HCEC 1CT (cell line): ENCODE measurements at places on chromosomes 7 and 10.
A peak's percentile ranks its signal among the peaks of the same experiment; 100 is the strongest.

GRCh38 chr7:22001345-22002004 lies 55.8 kb upstream of the CDCA7L start:
- peak; percentile 87 for DNase-seq

GRCh38 chr10:95531994-95532399 lies 29.2 kb downstream of the SORBS1 start:
- DNase-seq = no peak

DNA sequence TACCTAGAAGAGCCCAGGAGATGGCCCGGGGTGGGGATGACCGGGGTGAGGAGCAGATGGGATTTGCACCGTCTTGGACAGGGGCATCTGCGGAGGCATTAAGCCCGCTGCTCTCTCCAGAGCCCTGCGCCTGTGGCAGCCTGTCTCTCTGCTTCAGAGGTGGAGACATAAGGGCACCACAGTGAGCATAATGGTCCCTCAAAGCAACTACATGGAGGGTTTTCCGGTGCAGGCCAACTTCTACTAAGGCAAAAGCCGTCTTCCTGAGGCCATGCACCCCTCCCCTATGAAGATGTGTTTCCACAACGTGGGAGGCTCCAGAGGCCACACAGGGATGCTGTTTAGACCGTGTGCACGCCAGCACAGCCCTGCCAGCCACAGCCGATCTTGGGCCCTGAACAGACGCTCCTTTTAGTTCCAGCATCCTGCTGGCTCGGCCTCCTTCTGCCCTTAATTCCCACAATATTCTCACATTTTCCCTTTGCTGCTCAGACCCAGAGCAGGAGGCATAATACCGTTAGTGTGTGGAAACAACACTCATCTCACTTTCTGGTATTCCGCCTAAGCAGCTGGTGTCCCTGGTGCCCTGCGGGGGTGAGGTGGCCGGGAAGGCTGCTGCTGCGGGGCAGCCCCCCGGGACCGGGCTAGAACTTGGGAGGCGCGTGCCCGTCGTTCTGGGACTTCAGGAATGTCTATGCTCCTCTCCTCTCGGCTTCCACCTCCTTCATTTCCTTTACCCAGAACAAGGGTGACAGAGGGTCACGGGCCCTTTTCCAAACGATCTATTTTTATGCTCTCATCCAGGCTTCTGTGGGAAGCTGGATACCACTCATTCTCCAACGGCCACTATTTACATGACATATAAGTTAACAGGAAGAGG lies 266.9 kb downstream of the TNS3 start:
- peak; percentile 86 for DNase-seq

GRCh38 chr10:79116368-79116767 lies 47.6 kb downstream of the ZMIZ1 start:
- DNase-seq = no peak

- peak; percentile 92 for DNase-seq
Observed at GRCh38 chr10:62050893-62051433, 149.5 kb downstream of the ARID5B start.

- peak; percentile 71 for DNase-seq
Observed at GRCh38 chr7:18685971-18686370, 190.4 kb downstream of the HDAC9 start.

- no peak for DNase-seq
Observed at GRCh38 chr10:11290156-11290890, 272.7 kb downstream of the CELF2 start.

- DNase-seq = peak; percentile 7
Observed at GRCh38 chr10:118754229-118754555, 578 bp downstream of the CACUL1 start.

DNA sequence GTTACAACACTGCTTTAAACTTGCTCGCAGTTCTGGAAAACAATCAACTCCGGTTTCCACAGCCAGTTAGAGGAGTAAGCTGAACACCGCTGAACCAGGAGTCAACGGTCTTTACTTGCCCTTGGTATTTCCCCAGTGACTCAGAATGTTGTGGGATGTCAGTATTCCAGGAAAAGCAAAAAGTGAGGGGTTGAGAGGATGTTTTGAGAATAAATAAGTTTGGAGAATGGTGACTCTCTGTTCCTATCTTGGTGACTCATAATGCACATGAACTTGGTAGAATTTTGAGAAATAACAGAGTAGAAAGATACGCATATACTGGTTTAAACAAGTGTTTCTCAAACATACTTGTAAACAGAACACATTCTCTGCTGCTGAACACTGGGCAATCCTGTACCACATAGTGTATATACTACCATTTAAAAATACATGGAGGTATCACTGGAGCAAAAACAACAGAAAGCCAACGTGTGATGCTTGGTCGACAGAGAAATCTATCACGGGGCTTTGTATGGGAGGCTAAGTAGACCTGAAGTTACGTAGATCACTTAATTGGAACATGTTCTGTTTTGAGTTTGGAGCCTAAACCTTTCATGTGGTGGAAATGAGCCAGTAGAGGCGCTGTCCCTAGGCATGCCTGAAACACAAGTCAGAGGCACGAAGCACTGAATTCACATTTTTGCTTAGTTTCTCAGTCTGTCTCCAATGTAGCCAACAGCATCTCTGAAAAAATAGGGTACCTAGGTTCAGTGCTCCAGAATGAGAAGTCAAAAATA lies 534.3 kb downstream of the PARD3 start:
- peak; percentile 98 for DNase-seq

- DNase-seq = peak; percentile 17
Observed at GRCh38 chr10:31345886-31346285, 26.9 kb downstream of the ZEB1 start.

- DNase-seq = no peak
Observed at GRCh38 chr10:123502983-123503382, 163.2 kb upstream of the GPR26 start.

- DNase-seq = no peak
Observed at GRCh38 chr7:69782917-69783684, 184.8 kb downstream of the AUTS2 start.

DNA sequence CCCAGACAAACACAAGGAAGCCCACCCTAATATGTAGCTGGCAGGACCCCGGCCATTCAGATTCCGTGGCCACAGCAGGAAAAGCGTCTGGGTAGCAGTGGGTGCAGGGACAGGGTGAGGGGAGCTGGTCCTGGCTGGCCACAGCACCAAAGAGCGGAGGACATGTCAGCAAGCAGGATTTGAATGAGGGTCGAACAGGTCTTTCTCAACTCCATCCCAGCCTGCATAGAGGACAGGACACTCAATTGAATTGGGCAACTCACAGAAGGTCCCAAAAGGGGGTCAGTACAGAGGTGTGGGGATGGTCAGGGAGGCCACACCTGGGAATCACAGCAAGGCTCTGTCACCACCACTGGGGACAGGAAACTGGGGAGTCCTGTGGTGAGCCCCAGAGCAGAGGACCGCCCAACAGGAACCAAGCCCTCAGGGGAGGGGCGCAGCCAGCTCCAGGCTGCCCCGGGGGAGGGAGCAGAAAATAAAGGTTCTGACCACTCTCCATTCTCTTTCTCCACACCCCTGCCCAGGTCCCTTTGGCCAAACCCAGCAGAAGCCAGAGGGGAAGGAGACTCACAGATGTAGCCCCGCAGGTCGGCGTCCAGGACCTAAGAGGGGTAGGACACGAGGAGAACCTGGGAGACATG lies 108.7 kb upstream of the PPP2R2D start:
- no peak for DNase-seq

DNA sequence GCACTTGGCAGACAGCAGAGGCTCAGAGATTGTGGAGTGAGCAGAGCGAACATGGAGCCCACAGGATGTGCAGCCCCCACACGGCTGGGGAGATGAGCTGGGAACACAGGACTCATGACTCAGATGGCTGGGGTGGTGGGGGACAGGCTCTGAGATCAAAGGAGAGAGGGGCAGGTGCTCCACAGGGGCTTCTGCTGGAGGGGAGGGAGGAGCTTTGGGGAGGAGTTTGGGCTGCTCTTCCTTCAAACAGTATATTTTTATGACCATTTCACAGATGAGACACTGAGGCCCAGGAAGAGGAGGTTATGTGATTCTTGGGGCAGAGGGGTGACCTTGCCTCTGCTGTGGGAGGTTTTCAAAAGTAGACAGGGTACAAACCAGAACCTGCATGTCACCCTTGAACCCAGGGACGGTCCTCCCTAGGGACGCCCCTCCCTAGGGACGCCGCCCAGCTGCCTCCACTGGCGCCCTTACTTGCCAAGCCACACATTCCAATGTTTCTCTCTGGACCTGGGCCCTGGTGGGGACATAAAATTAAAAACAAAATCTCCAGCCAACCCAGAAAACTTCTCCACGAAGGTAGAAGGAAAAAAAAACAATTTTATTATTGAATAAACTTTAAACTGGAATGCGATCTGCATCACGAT lies 981 bp upstream of the CRYGN start:
- no peak for DNase-seq

- DNase-seq = no peak
Observed at GRCh38 chr10:11179516-11180105, 161.9 kb downstream of the CELF2 start.

DNA sequence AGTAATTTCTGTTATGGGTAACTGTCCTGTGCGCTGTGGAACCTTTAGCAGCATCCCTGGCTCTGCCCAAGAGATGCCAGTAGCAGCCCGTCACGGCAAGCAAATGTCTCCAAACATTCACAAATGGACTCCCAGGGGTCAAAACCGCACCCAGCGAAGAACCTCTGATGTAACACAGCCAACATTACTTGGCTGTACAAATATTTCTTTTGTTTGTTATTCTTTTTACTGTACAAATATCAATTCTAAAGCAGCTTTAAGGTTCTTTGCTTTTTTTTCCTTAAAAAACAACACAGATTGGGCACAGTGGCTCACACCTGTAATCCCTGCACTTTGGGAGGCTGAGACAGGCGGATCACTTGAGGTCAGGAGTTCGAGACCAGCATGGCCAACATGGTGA lies 182.5 kb downstream of the KMT2E start:
- DNase-seq = no peak

- DNase-seq = no peak
Observed at GRCh38 chr10:22638863-22639262, 75.5 kb downstream of the PIP4K2A start.

- DNase-seq = peak; percentile 12
Observed at GRCh38 chr7:138092486-138093028, 16.3 kb downstream of the AKR1D1 start.

- DNase-seq = no peak
Observed at GRCh38 chr7:100562195-100563099, 11.3 kb downstream of the SAP25 start.

DNA sequence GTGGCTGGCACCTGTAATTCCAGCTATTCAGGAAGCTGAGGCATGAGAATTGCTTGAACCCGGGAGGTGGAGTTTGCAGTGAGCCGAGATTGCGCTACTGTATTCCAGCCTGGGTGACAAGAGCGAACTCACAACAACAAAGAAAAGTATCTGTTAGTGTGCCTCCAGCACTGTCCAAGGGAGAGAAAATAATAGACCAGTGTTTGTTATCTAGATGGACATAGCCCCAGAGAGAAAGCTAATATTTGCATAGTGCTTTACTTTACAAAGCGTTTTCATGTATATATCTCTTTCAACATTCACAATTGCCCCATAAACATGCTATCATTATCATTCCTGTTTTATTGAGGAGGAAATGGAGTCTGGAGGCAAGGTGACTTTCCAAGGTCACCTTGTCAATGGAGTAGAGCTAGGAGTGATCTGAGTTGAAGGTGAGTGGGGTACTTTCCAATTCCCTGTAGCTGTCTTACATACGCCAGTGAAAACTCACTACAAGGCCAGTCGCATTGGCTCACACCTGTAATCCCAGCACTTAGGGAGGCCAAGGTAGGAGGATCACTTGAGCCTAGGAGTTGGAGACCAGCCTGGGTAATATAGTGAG lies 49.7 kb upstream of the KIF5B start:
- no peak for DNase-seq
